Gastrocnemius medialis (tissue), 4 donors: ENCODE measurements at places on chromosomes 2 and 18. TPM values are rescaled to one million over a fixed set of nuclear protein-coding genes. Genes with fewer than 3 reads are reported as not detected.

- H3K27ac ChIP-seq: no peak overlapping the region
- no peaks in the 10 kb centered on the region for H3K4me1 ChIP-seq
- no peaks in the 10 kb centered on the region for H3K36me3 ChIP-seq
- no peak for DNase-seq
These were observed 142.0 kb downstream of the ZEB2 start for GRCh38 chr2:144377914-144378313.

ZNF892 gene
- 1.5 TPM for total RNA-seq

DNA sequence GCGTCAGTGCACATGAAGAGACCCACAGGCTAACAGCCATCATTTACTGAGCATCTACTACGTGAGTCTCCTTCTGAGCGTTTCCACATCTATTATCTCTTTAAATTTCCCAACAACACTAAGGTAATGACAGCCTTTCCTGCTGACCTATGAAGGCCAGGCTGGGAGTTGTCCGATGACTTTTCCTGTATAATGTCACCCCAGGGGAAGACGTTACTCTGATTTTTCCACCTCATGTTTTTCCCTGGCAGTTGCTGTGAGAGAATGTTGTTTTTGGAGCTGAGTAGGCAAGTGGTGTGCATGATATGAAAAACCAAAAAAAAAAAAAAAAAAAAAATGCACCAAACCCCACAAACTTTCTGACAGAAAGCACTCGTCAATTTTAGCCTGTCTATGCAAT lies 207.6 kb downstream of the SLC8A1 start:
- H3K27ac ChIP-seq: no peak overlapping the region
- H3K4me1 ChIP-seq: peaks cover 8% of the 10 kb centered on the region
- H3K4me3 ChIP-seq: no peak overlapping the region

DNA sequence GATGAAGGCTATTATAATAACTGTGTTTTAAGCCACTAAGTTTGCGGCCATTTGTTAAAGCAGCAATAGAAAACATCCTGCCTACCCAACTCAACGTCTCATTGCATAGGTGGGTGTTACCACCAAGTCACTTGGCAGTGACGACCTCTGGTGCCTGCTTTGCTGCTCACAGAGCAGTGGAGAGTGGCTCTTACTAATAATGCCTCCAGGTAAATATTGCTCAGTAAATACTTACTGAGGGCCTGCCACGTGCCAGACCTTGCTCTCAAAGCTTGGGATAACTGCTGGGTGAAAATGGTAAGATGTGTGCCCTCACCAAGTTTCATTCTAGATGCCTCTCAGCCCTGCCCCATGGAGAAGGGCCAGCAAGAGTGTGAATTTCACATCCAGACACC lies 27.7 kb downstream of the ITGA6 start:
- H3K27me3 ChIP-seq: no peaks in the 10 kb centered on the region
- peaks cover 8% of the 10 kb centered on the region for H3K4me1 ChIP-seq
- no peak overlapping the region for H3K4me3 ChIP-seq

DNA sequence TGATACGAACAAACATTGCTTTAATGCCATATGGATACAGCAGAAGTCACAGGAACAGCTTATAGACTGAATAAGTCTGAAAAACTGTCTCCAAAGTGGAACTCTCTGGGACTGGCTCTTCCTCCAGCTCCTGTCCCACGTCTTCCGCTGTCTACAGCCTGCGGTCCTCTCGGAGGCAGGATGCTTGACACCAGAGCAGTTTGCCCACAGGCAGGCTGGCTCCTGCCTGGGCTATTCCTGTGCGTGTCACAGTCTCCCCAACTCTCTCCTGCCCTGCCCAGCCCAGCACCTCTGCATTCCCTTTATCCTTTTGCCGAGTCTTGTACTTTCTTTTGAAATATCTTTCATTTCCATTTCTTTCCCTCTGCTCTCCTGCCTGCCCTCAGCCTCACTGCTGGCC lies 234.1 kb downstream of the FHOD3 start:
- no peaks in the 10 kb centered on the region for H3K4me1 ChIP-seq
- no peak overlapping the region for H3K27ac ChIP-seq
- no peaks in the 10 kb centered on the region for H3K27me3 ChIP-seq
- no peak overlapping the region for H3K4me3 ChIP-seq
- H3K36me3 ChIP-seq: no peaks in the 10 kb centered on the region
- DNase-seq: no peak

DNA sequence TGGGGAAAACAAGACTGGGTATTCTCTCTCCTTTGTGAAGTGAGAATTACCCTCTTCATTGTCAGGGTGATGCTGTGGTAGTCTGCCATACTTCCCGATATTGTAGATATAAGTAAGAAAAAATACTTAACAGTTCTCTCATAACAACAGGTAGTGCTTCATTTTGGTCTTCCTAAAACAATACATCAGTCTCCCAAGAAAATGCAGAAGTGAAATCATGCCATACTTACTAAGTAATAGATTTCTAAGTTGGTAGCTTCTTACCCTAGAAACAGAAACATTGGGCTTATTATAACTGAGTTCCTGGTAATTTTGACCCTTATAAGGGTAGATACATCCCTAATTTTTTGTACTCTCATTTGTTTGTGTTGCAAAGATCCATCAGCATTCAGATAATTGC lies 460.7 kb upstream of the DCC start:
- no peaks in the 10 kb centered on the region for H3K27me3 ChIP-seq
- no peak overlapping the region for H3K27ac ChIP-seq
- no peaks in the 10 kb centered on the region for H3K36me3 ChIP-seq
- no peaks in the 10 kb centered on the region for H3K4me1 ChIP-seq

- H3K27ac ChIP-seq: no peak overlapping the region
- no peaks in the 10 kb centered on the region for H3K4me1 ChIP-seq
These were observed 439.7 kb downstream of the RND3 start for GRCh38 chr2:150047620-150048222.

GPR45 gene
- not detected for total RNA-seq

NPPC gene
- total RNA-seq: not detected

GALNT14 gene
- not detected for total RNA-seq

PAX3 gene
- total RNA-seq: 3.5 TPM

- H3K27ac ChIP-seq: no peak overlapping the region
- DNase-seq: no peak
- no peaks in the 10 kb centered on the region for H3K36me3 ChIP-seq
- no peaks in the 10 kb centered on the region for H3K27me3 ChIP-seq
These were observed 189.8 kb downstream of the SH3BP4 start for GRCh38 chr2:235141411-235142128.

DNA sequence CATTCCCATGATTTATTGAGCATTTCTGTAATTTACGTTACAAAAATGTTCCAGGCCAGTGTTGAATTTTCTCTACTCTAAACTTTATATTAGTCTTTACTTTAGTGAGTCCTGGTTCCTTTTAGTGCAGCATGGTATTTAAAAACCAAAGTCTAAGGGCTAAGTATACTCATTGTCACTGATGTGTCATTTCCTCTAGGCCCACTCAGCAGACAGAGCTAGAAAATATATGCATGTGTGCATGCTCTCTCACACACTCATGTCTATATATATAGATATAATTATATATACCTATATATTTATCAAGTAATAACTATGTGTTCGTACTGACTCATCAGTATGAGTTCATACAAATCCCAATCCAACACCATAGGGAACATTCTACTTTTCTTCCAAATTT lies 132.5 kb upstream of the SLC8A1 start:
- no peak for DNase-seq
- no peak overlapping the region for H3K27ac ChIP-seq
- H3K4me1 ChIP-seq: no peaks in the 10 kb centered on the region
- H3K4me3 ChIP-seq: no peak overlapping the region
- no peaks in the 10 kb centered on the region for H3K36me3 ChIP-seq
- no peaks in the 10 kb centered on the region for H3K27me3 ChIP-seq

SERPINB13 gene
- not detected for total RNA-seq
